Progenitor cell of endocrine pancreas (in vitro differentiated cells): ENCODE measurements at places on chromosomes 11 and 22. TPM values are rescaled to one million over a fixed set of nuclear protein-coding genes. Genes with fewer than 3 reads are reported as not detected.

SYCE3 gene
- total RNA-seq: not detected in 2 replicates

SCGB1C1 gene
- total RNA-seq: not detected in 2 replicates

GRCh38 chr11:13786688-13787087 lies 118.2 kb downstream of the FAR1 start:
- DNase-seq: no peak

NAALAD2 gene
- total RNA-seq: 5.5 and 6.4 TPM in 2 replicates

NXPE2 gene
- total RNA-seq: 0.19 TPM in 1 of 2 replicates, not detected in the other
